NCI-H187 (cell line): ENCODE measurements at places on chromosomes 5 and 9.

DNA sequence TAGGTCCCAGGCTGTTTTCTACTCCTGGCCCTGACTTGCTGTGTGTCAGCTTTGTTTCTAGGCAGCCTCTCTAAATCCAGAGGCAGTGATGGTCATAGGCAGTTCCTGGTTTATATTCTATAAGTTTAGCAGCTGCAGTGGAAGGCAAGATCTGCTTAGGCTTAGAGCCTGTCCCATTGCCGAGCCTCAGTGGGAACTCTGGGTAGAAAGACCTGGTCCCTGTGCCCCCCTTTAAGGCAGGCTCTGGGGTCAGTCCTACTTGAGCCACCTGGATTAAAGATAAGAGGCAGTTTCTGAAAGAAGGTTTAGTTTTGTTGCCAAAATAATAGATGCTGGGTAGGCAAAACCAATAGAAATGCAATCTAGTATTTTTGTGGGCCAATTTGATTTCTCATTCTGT is 13.6 kb downstream of the MCCC2 start:
- no peak for DNase-seq

- no peak for DNase-seq
These were observed 755 bp downstream of the CDKN2B start for GRCh38 chr9:22008384-22008716.

DNA sequence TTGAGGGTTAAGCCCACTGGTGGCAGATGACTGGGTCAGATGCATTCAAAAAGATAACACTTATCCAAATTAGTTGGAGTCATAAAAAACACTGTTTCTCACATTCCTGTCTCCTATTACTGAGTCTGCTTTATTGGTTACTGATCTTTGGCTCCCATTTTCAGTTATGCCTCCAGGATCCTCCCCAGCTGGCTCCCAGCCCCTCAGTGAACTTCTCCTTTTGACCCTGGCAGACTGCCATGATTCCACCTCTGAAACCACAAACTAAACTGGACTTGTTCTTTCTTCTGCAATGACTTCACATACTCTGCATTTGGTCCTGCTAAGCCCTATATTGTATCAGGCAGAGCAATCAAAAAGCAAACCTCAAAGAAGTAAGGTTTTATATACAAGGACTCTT is 860.8 kb upstream of the DMAC1 start:
- DNase-seq = no peak

- no peak for DNase-seq
These were observed 17.0 kb downstream of the IFNE start for GRCh38 chr9:21465138-21465537.

DNA sequence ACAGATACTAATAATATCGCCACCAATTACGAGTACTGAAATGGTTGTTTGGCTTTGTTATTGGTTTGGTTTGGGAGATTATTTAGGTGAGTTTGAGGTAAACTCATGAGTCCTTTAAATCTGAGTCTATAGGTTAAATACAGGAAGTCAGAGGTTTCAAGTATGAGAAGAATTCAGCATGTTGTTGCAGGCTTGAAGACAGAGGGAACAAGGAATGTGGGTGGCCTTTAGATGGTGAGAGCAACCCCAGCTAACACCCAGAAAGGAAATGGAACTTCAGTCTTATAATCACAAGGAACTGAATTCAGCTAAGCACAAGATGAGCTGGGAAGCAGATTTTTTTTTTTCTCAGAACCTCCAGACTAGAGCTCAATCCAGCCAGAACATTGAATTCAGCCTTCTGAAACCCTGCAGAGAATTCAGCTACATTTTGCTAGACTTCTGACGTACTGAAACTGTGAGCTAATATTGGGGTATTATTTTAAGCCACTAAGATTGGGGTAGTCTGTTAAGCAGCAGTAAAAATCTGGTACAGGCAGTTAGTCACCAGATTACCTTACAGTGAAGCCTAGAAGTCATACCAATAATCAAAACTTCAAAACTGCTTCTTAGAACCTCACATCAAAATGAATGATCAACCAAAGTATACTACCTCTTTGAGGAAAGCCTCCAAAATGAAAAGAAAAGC is 216.0 kb upstream of the PUM3 start:
- DNase-seq = no peak

DNA sequence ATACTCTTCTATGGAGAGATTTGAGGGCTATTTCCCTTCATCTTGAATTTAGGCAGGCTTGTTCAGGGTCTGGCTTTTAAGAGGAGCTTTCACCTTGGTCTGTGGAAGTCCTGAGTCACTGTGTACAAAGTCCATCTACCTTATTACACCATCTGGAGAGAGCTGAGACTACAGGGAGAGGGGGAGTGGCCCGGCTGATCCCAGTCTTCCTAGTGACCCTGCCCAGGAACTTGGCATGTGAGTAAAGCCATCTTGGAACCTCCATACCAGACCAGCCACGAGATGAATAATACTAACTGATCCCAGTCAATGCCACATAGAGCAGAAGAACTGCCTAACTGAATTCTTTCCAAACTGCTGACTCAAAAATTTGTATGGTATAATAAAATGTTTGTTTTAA is 8.4 kb upstream of the IL6ST start:
- no peak for DNase-seq

GRCh38 chr9:134204991-134205578 is 40.7 kb upstream of the RNU6ATAC start:
- DNase-seq = no peak

- DNase-seq = no peak
These were observed 98.1 kb downstream of the DOCK8 start for GRCh38 chr9:312596-313320.

GRCh38 chr9:108130905-108131304 is 641.3 kb upstream of the KLF4 start:
- no peak for DNase-seq

GRCh38 chr9:89417832-89418473 is 80.0 kb downstream of the SEMA4D start:
- no peak for DNase-seq

DNA sequence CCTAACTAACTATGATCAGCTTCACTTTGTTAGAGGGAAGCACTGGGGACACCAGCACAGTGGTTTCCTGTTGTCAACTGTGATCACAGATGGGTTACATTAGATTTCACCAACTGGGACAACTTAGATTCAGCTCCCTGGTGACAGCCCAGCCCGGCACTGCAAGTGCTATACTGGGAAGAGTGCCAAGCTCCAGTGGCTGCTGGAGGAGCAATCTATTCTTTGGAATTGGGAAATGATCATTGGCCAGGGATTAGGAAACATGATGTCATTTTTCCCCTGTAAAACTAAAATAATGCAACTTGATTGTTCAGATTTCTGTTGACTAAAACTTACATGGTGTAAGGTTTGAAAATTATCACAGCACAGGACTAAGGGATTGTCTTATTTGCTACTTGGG is 33.2 kb downstream of the PTGR1 start:
- DNase-seq = no peak

- no peak for DNase-seq
These were observed 27.8 kb upstream of the TNFSF8 start for GRCh38 chr9:114958021-114958843.

DNA sequence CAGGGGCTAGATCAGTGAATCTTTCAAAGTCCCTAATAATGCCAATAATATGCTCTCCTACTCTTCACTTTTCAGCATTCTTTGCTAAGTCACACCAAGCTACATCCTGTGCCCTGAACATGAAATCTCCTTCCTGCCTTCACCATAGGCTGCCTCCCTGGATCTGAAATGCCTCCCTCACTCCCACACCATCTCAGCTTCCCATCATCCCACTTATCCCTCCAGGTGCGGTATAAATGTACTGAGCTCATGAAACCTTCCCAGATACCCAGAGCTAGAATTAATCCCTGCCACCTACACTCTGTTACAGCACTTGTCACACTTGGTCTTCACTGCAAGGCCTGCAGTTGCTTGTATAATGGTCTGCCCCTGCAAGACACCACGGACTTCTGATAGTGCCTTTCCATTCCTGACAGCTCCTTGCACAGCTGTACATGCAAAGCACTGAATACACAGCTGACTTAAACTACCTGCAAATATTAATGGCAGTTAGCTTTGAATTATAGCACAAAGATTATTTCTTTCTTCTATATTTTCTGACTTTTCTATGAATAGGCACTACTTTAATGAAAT is 250.4 kb downstream of the EBF1 start:
- no peak for DNase-seq

DNA sequence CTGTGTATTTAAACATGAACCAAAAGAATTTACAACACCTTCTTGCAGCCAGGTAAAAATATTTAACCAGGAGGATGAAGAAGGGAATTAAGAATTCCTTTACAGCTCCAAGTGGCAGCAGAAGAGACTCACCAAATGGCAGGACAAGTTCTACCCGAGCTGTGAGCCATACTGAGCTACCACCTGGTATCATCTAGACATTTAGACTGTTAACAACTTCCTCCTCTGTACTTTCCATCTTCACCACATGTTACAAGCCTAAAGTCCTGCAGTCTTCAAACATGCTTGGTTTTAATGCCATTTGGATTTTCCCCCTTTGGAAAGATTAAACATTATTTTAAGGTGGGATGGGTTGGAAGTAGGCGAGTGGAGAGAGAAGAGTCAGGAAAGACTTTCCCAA is 190.2 kb downstream of the TRPM6 start:
- no peak for DNase-seq

- no peak for DNase-seq
These were observed 28.4 kb downstream of the MTX3 start for GRCh38 chr5:79962575-79963222.

DNA sequence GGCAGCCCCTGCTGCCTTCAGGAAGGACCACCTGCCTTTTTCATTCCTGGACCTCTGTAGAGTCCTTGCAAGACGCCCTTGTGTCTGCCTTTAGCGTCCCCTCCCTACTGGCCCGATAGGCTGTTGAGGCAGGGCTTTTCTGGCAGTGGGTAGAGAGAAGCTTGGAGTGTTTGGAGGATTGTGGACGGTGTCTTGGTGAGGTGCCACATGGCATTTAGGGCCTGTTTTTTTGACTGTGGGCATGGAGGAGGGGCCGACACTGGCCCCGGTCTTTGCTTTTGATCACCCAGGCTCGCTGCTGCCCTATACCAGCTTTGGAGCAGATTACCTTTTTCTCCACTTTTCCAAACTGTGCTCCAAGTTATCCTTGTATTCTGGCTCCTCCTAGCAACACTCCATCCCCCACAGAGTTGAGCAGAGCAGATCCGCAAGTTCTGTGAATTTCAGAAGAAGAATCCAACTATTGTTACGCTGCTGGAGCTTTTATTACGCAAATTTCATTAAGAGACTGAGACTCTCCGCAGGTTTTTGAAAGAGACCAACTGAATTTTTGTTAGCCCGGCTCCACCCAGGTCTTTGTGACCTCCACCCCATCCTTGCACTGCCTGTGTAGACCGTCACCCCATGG is 34.8 kb upstream of the PRDM12 start:
- no peak for DNase-seq

GRCh38 chr9:138077126-138077525 is 199.5 kb downstream of the CACNA1B start:
- no peak for DNase-seq
